Right atrium auricular region (tissue), 2 donors: ENCODE measurements at places on chromosomes 4 and X. TPM values are rescaled to one million over a fixed set of nuclear protein-coding genes. Genes with fewer than 3 reads are reported as not detected.

The CT45A3 gene
- not detected for total RNA-seq

- no peak for DNase-seq
Measured at GRCh38 chr4:7879127-7879526, 60.5 kb downstream of the AFAP1 start.

GRCh38 chrX:53263597-53264094 is 17.7 kb downstream of the IQSEC2 start:
- no peak for DNase-seq

- no peak for DNase-seq
Measured at GRCh38 chrX:100864657-100865391, 9.3 kb downstream of the NOX1 start.

GRCh38 chr4:174707051-174707676 is 121.9 kb downstream of the GLRA3 start:
- no peak for DNase-seq

DNA sequence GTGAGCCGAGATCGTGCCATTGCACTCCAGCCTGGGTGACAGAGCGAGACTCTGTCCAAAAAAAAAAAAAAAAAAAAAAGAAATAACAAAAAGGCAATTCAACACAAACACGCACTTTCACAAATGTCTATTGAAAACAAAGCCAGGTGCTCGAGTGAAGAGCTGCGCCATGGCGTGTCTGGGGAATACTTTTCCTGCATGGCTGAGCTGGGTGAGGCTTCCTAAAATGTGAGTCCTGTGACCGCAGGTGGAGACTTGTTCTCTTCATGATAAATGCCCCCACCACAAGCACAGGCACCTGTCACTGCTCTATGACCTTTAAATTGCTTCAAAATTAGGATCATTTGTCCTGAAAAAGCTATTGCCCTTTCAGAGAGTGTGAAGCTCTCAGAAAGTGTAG is 4.0 kb upstream of the ABLIM2 start:
- DNase-seq: no peak

The DRD5 gene
- 0.24 TPM for total RNA-seq

DNA sequence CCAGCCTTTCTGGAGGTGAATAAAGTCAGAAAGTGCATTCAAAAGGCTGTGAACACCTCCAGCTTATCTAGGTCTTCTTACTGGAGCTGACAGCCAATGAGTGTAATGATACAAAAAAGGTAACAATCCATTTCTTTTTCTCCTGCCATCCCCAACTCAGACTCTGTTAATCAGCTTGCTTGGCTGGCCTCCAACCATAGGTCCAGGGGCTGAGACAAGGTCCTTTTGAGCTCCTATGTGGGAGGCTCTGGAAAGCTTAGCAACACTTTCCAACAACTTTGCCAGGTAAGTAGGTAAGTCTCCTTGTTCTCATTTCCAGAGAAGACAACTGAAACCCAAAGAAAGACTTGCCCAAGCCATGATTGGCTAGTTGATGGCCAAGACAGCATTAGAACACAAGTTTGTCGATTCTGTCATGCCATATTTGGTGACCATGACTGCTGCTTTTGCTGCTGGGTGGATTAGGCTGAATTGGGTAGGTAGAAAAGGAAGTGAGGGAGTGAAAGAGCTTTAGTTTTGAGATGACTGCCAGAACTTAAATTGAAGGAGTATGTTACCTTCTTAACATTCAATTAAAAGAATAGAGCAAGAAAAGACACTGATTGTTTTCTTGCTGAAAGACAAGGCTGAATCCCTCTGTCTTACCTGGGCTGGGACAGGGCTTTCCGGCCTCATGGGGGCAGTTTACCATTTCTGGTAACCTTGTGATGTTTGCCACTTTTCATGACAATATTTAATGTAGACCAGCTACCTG is 22.8 kb downstream of the VSIG4 start:
- no peak for DNase-seq

The BEND2 gene
- not detected for total RNA-seq

- peak; percentile 16 for DNase-seq
Measured at GRCh38 chr4:16118090-16118489, 34.3 kb upstream of the PROM1 start.

The ZNF41 gene
- 12.1 TPM for total RNA-seq

DNA sequence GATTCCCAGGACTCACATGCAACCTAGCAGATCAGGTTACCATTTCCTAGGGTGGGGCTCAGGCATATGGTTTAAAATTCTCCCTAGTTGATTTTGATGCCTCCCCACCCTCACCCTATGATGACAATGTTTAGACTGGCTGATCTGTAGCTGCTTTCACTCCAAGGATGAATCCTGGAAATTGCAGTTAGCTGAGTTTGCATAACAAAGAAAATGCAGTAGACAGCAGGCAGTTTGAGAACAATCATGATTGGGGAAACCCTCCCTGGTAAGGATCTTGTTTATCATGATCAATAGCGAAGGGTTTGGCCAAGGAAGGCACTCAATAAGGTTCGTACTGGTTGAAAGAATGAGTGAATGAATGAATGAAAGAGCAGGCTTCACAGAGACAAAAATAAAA is 2.1 kb downstream of the ZNF518B start:
- no peak for DNase-seq

- no peak for DNase-seq
Measured at GRCh38 chrX:41302370-41302769, 31.6 kb upstream of the DDX3X start.

The CLIC2 gene
- total RNA-seq: 13.0 TPM

- DNase-seq: no peak
Measured at GRCh38 chr4:65635051-65635821, 35.1 kb downstream of the EPHA5 start.

- DNase-seq: no peak
Measured at GRCh38 chr4:108695062-108695461, 44.7 kb downstream of the OSTC start.

GRCh38 chrX:112058766-112059165 is 23.8 kb downstream of the TRPC5 start:
- no peak for DNase-seq

The SOD3 gene
- total RNA-seq: 94.9 TPM

DNA sequence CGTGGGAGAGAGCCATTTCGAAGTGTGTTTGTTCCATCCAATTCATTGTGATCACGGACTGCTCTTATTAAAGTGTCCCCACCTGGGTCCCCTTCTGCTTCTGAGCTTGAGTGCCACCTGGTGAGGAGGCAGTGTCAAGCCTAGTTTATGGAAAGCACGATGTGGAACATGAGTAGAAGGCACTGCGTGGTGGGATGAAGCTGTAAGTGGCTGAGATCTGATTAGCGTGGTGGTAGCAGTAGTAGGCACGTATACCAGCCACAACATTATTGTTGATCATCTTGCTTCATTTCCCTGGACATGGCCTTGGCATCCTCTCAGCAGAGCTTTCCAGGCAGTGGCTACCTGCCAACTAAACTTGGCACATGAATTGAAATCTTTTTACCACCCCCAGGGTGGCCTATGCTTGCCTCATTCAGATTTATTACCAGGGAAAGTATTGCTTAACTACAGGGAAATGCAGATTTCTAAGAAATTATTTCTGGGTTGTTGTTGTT is 46.4 kb downstream of the GPAT3 start:
- no peak for DNase-seq

DNA sequence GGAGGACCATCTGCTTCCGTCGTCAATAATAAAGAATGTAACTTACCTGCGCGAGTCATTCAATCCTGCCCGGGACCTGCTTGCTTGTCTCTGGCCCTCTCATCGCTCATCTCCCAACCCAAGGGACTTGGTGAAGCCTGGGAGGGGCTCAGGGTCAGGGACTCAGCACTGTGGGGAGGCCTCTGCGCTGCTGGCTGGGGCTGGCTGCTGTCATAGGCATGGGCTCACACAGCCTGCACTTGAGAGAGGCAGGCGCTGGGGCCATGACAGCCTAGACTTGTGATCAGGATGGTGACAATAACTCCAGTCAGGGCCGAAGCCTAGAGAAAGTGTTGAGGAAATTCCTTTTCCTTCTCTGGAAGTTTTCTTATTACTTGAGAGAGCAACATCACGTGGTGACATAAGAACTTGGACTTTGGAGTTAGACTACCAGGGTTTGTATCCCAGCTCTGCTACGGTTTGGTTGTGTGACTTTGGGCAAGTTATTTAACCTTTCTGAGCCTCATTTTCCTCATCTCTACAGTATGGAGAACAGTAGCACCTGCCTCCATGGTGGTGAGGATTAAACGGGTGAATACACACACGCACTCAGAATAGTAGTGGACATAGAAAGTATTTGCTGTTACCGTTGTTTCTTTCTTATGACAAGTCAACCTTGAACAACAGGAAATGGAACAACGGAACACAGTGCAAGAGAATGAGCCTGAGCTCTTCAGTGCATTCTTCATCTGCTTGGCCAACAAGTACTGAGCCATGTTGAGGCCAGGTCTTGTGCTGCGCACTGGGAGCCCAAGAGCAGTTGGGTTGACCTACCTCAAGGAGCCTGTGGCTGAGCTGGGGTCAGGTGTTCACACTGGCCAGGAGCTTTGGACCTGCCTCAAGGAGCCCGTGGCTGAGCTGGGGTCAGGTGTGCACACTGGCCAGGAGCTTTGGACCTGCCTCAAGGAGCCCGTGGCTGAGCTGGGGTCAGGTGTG is 60.5 kb downstream of the TBC1D14 start:
- peak; percentile 56 for DNase-seq

GRCh38 chrX:40267334-40268187 is 169.8 kb upstream of the BCOR start:
- DNase-seq: no peak

DNA sequence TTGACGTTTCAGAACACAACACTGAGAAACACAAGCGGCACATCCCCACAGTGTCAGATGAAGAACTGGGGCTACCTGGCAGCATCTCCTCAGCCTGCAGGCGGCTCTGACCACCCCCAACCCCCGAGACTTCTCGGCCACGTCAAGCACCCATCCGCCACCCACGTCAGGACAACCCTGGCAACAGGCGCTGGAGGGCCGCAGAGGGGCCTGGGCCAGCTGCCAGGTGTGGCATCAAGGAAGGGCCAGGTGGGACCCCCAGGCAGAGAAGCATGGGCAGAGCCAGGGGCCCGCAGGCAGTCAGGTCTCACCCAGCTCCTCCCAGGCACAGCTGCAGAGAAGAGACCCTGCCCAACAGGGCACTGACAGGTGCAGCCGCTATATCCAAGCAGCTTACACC is 22.3 kb downstream of the GAK start:
- no peak for DNase-seq

DNA sequence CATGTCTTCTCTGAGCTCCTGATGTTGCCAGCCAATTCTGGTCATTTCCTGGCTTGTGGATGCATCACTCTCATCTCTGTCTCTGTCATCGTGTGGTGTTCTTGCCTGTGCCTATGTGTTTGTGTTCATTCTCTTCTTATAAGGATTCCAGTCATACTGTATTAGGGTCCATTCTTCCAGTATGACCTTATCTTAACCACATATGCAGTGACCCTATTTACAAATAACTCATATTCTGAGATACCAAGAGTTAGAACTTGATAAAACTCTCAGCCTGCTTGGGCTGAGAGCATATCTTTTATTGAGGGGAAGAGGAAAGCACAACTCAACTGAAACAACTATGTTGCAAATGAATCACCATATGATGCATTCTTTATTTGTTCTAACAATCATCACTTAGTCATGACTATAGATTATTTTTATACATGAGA is 189.0 kb upstream of the ANXA10 start:
- DNase-seq: no peak

DNA sequence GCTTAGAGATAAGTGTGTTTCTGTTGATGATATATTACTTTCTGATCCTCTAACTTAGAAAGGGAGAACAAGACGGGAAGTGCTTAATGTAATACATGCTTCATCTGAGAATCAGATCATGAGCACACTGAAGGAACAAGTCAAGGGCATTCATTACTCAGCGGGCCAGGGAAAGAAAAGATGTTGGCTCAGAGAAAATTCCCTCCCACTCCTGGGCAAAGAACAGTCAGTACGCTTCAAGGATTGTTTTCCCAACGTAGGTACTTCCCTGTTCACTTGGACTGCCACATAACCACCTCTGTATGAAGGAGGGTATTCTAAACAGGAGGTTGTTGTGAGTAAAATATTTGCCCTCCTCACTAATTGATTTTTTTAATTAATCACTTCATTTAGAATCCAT is 374.5 kb upstream of the FMR1 start:
- DNase-seq: no peak

DNA sequence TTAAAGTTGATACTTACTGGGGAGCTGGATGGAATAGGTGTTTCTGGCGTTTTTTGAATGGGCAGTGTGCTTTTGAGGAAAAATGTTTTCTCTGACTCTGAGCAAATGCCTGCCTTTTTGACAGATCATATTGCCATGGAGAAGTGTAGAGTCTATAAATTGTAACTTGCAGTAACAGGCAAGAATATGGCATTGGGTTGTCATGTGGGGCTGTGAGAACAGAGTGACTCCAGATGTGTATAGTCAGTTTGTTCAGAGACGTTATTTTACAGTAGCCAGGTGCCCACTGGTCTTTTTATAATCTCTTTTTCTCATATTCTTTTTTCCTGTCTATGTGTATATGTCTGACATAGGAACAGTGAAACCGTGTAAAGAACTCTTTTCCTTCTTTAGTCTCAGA is 40.8 kb downstream of the RAPGEF2 start:
- DNase-seq: no peak

The NDST3 gene
- total RNA-seq: 0.15 TPM

DNA sequence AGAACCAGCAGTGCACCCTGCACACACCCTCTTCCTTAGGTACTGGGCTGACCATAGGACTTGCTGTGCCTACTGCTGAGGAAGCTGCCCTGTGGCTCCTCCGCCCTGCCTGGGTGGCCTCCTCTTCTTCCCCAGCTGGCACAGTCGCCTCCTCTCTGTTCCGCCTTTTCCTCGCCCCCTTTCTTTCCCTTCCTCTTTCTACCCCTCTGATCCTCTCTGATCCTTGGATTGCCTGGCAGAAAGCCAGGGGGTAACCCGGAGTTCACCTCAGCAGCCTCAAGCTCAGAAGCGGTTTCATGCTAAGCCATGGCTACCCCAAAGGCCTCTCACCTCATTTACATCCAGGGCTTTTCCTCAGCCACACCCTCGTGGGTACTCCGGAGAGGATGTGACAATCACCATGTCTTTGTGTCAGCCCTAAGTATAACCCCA is 136.2 kb downstream of the SMIM20 start:
- peak; percentile 66 for DNase-seq

GRCh38 chr4:122783301-122784215 is 43.1 kb upstream of the FGF2 start:
- peak; percentile 82 for DNase-seq

GRCh38 chr4:145931403-145931802 is 7.2 kb downstream of the ZNF827 start:
- no peak for DNase-seq
